Ovary (tissue), 10 donors: ENCODE measurements at places on chromosomes 11 and 22. TPM values are rescaled to one million over a fixed set of nuclear protein-coding genes. Genes with fewer than 3 reads are reported as not detected.

The FXYD6 gene
- 256 TPM for polyA plus RNA-seq

- H3K4me3 ChIP-seq: no peak overlapping the region
- DNase-seq: no peak
- no peaks in the 10 kb centered on the region for H3K27me3 ChIP-seq
- peaks cover 1% of the 10 kb centered on the region for H3K4me1 ChIP-seq
- H3K27ac ChIP-seq: no peak overlapping the region
Observed at GRCh38 chr22:40236131-40236665, 58.5 kb downstream of the TNRC6B start.

DNA sequence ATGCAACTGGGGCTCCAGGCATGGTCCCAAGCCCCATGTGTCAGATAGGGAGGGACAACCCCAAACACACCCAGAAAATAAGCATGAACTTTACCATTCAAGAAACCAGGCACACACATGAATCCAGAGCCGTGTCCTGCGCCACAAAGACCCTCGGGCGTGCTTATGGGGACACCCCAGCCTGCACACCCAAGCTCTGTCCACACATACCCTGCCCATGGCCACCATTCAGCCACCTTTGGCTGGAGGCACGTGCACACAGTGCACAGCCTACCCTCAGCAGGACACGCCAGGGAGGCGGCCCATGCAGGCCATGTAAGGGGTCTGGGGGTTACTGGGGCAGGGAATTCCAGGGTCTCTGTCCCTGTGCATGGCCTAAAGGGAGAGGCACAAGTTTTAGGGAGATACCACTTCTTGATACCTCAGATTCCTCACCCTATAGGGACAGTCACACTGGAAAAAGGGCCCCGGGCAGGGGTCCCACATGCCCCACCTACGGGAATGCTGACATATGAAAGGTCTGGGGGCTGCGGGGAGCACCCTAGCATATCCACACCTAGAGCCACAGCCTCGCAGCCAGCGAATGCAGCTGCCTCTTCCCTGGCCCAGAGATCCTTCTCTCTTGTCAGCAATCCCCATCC lies 20.6 kb downstream of the PACSIN2 start:
- peaks cover 28% of the 10 kb centered on the region for H3K4me1 ChIP-seq
- no peak overlapping the region for H3K27ac ChIP-seq
- H3K27me3 ChIP-seq: no peaks in the 10 kb centered on the region
- no peak for DNase-seq
- H3K4me3 ChIP-seq: no peak overlapping the region

GRCh38 chr11:120032766-120033390 lies 105.0 kb downstream of the TRIM29 start:
- no peak for DNase-seq
- no peaks in the 10 kb centered on the region for H3K27me3 ChIP-seq
- no peaks in the 10 kb centered on the region for H3K4me1 ChIP-seq

- no peaks in the 10 kb centered on the region for H3K36me3 ChIP-seq
- no peak for DNase-seq
- H3K4me1 ChIP-seq: no peaks in the 10 kb centered on the region
- H3K27ac ChIP-seq: no peak overlapping the region
- no peaks in the 10 kb centered on the region for H3K27me3 ChIP-seq
- H3K4me3 ChIP-seq: no peak overlapping the region
Observed at GRCh38 chr22:19019029-19019678, 83.1 kb upstream of the PRODH start.

DNA sequence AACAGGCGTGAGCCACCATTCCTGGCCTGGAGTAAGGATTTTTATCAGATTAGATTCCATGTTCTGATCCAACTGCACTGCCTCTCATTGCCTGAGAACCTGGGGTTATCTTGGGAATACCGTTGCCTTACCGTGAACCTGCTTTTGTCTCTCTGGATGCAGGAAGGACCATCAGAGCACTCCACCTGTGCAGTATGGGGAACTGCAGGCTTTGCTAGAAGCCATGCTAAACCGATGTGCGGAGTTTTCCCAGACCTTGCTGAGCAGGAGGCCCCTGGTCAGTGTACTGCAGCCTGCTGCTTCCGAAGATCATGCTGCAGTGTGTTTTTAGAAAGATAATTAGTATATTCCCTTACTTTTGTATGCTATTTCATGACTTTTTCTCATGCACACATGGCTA lies 43.6 kb downstream of the MEI1 start:
- no peaks in the 10 kb centered on the region for H3K36me3 ChIP-seq
- no peak overlapping the region for H3K4me3 ChIP-seq
- H3K27ac ChIP-seq: no peak overlapping the region
